ENCODE measurements at places on chromosomes 7 and 10. TPM values are rescaled to one million over a fixed set of nuclear protein-coding genes. Genes with fewer than 3 reads are reported as not detected.

DNA sequence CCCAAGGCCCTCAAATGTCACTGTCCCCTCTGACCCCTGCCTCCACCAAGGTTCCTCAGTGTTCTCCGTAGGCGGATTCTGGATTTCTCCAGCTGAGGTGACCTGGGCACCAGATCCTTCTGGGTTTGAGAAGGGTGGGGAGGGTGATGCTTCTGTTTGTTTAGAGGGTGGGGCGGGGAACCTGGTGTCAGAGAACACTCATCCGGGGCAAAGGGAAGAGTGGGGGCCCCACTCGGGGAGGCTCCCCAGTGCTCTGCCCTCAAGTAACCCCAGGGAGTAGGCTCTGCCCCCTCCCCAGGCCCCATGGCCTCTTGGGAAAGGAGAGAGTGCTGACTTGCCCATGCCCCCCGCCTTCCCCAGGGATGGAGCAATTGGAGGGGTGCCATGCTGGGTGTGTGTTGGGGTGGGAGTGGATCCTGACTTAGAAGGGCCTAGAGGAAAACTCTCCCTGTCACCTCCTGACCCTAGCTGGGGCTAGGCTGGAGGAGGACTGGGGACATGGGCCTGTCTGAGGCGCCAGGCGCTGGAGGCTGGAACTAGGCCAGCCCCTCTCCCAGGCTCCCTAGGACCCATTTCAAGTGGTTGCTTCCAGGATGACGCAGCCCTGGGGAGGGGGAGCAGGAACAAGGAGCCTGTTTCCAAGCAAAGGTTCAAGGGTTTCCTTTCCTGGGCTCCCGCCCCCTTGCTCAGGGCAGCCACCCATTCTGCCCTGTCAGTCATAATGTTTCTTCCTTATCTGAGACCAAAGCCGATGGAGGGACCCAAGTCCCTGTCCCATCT lies 27.9 kb downstream of the KAZALD1 start:
- H3K36me3 ChIP-seq, result no peaks in the 10 kb centered on the region
- no peak overlapping the region for H3K27ac ChIP-seq
- H3K4me3 ChIP-seq, result no peak overlapping the region
- no peak for DNase-seq
- peaks cover 91% of the 10 kb centered on the region for H3K27me3 ChIP-seq

DNA sequence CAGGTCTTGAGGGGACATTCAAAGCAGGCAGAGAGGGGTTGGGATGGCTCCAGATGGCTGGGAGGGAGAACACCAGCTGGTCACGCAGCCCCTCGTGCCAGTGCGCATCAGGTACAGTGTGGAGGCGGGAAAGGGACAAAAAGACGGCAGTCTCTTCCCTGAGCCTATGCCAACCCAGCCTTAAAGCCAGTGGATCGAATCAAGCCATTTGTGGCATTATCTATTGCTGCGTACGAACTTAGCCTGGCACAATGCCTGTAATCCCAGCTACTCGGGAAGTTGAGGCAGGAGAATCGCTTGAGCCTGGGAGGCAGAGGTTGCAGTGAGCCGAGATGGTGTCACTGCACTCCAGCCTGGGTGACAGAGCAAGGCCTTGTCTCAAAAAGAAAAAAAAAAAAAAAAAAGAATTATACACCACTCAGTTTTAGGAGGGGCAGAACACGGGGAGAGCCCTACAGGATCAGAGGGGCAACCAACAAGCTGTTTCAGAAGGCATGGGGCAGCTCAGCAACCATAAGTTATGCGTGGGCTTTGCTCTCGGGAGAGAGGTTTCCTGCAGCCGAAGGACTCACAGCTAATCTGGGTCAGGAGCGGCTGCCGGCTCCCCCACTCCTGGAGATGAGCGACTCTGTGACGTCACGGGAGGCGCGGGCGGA lies 356 bp upstream of the NDUFB2 start:
- H3K27me3 ChIP-seq, result no peaks in the 10 kb centered on the region
- peak overlapping the region; percentile 82 for H3K4me3 ChIP-seq
- H3K4me1 ChIP-seq, result peaks cover 22% of the 10 kb centered on the region
- H3K27ac ChIP-seq, result peak overlapping the region; percentile 90

DNA sequence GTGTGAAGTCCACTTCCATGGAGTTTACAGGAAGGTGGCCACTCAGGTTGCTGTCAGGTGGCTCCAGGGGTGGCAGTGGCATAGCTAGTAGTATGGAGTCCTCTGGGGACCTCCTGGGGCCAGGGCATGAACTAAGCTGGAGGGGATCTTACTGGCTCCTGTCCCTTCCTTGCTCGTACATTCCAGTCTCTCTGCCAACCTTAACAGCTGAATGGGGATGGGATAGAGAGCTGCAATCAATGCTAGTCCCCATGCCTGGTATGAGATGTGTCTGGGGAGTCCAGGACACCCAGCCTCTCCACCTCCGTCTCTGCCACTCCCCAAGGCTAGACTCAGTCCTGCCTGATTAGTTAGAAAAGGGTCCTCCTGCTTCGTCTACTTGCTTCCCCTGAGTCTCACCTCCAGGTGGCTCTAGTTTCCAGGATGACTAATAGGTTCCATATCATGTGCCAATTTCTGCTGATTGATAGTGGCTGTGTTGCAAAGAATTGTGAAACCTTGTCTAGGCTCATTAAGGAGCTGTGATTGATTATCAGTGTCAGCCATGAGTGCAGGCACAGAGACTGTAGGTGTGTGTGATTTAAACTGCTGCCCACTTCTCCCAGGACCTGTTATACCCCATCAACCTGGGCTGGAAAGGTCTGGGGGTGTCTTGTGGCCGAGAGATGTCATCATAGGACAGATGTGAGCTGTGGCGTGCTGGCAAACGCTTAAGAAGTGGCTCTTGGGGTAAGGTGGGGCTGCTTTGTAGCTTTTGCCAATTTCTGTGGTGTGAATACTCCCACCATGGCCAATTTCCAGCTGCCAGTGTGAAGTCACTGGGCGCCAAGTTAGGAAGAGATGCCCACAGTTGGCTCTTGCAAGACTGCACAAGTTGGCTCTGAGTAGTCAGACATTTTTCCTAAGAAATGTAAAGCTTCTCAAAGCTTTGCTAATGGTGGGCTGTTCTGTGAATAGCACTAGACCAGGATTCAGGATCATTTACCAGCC lies 59.8 kb downstream of the COL13A1 start:
- no peaks in the 10 kb centered on the region for H3K36me3 ChIP-seq
- H3K4me1 ChIP-seq, result peaks cover 49% of the 10 kb centered on the region
- DNase-seq, result no peak
- no peak overlapping the region for H3K4me3 ChIP-seq
- H3K27ac ChIP-seq, result peak overlapping the region; percentile 45
- H3K27me3 ChIP-seq, result no peaks in the 10 kb centered on the region

DNA sequence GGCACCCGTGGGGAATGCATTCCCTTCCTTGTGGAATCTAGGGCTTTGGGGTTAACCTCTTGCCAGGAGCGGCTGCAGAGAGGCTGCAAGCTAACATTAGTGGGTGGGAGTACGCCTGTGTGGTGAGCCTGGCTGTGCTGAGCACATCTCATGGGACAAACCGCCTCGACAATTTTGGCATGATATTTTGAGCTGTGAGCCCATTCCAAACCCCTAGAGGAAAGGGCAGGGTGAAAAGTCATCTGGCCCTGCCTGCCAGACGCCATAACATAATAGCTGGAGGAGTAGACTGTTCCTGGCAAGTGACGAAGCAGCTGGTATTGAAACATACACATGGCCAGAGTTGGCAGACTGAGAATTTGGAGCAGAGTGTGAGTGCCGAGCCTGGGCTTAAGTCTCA lies 110.0 kb downstream of the TACC2 start:
- H3K36me3 ChIP-seq, result no peaks in the 10 kb centered on the region
- H3K4me3 ChIP-seq, result no peak overlapping the region
- no peaks in the 10 kb centered on the region for H3K27me3 ChIP-seq
- no peak for DNase-seq

DNA sequence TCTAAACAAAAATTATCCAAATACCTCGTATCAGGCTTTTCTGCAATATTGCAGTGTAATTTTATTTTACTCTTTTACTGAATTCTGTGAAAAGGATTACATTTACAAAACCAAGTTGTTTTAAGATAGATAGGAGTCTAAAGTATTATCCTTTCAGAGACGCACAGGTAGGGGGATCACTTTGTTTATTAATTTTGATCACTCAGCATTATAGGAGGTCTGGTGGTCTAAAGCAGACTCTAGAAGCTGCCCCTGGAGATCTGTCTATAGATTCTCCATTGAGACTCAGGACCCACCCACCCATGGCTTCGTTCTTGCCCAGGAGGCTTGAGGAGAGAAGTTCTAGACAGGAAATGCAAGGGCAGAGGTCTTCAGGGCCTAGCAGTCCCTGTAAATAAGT lies 223.4 kb upstream of the YAE1 start:
- no peaks in the 10 kb centered on the region for H3K4me1 ChIP-seq
- no peak overlapping the region for H3K27ac ChIP-seq
- H3K36me3 ChIP-seq, result no peaks in the 10 kb centered on the region
- no peak overlapping the region for H3K4me3 ChIP-seq

GRCh38 chr7:20601121-20601520 lies 14.3 kb upstream of the ABCB5 start:
- H3K27me3 ChIP-seq, result no peaks in the 10 kb centered on the region
- peaks cover 6% of the 10 kb centered on the region for H3K4me1 ChIP-seq
- no peak overlapping the region for H3K4me3 ChIP-seq

DNA sequence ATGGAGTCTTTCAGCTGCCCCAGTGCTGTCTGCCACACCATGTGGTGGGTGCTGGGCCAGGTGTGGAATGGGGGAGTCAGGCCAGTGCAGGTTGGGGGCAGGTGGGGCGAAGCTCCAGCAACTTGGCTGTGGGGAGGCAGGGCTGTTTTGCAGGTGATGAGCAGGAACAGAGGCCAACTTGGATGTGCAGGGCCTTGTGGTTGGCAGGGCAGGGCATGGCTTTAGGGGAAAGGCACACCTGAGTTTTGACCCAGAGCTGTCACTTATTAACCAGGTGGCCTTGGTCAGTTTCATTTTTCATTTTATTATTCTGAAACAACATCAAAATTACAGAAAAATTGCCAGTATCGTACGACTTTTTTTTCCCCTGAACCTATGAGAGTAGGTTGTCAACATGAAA lies 1.1 kb upstream of the SFTPA2 start:
- DNase-seq, result no peak
- no peaks in the 10 kb centered on the region for H3K4me1 ChIP-seq
- H3K27ac ChIP-seq, result no peak overlapping the region
- peaks cover 5% of the 10 kb centered on the region for H3K27me3 ChIP-seq
- H3K36me3 ChIP-seq, result no peaks in the 10 kb centered on the region
- no peak overlapping the region for H3K4me3 ChIP-seq

- H3K4me3 ChIP-seq, result no peak overlapping the region
- peaks cover 5% of the 10 kb centered on the region for H3K4me1 ChIP-seq
- H3K27me3 ChIP-seq, result no peaks in the 10 kb centered on the region
- no peak for DNase-seq
- H3K27ac ChIP-seq, result no peak overlapping the region
- no peaks in the 10 kb centered on the region for H3K36me3 ChIP-seq
These were observed 35.5 kb upstream of the BICC1 start for GRCh38 chr10:58477122-58477521.

DNA sequence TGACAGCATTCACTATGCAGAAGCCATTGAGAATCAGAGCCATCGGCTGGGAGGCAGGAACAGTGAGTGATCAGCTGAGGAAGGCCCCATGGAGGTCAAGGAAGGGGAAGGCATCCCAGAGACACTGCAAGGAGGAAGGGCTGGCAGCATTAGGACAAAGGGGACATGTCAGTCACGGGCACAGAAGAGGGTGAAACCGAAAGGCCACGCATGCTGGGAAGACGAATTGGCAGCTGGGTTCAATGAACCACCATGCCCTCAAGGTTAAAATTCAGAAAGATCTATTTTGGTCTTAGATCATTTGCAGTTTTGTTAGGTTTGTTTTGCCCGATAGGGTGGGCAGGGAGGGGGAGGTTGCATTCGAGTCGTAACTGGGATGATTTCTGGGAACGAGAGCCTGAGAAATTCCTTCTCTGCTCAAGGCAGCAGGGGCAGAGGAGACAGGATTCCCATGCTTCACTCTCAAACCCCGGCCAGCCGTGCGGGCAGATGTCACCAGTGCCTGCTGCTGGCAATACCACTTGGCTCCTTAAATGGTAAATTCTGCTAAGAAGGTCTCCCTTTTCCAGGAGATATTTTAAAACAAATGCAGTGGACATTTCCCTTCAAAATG lies 57.7 kb downstream of the ASB13 start:
- no peak overlapping the region for H3K27ac ChIP-seq
- no peaks in the 10 kb centered on the region for H3K36me3 ChIP-seq
- H3K4me3 ChIP-seq, result no peak overlapping the region
- H3K27me3 ChIP-seq, result no peaks in the 10 kb centered on the region

DNA sequence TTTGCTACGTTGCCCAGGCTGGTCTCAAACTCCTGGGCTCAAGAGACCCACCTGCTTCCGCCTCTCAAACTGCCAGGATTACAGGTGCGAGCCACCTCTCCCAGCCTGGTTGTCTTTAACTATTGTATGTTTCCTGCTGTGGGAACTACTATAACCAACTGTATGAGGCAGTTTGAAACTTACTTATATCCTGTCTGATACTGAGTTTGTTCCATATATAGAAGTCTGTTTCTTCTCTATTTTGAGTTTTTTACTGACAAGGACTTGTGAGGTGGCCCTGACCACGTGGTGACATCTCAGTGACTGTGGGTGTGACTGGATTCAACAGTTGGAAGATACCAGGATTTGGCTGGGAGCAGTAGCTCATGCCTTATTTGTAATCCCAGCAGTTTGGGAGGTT lies 14.2 kb downstream of the FBH1 start:
- no peak for DNase-seq
- H3K4me3 ChIP-seq, result no peak overlapping the region
- no peaks in the 10 kb centered on the region for H3K27me3 ChIP-seq
- H3K4me1 ChIP-seq, result no peaks in the 10 kb centered on the region

DNA sequence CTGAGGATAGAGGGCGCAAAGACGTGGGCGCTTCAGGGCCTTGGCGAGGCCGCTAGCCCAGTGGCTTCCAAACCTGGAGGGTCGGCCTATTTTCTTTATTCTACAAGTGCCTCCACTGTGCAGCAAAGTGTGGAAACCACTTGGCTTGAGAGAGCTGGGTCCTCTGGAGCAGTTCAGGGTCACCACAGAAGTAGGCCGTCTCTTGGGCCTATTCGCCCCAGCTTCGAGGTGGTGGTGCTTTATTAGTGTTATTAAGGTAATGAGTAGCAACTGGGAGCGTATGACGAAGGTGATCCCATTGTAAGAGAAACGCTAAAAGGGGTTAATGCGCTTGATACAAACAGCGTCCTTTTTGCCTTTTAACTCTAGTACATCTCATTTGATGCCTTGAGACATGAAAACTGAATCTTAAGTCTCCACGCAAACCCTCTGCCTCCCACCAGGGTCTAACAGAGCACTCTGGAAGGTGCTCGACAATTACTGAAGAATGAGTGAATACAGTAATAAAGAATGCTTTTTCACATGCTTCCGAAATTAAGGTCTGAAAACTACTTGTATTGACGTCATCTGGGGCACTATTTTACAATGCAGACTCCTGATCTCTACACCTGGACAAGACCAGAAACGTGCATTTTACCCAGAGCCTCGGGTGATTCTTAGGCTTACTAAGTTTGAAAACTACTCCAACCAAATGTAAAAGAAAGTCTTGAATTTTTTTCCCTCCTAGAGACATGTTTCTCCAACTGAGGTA lies 647 bp upstream of the GSAP start:
- H3K27ac ChIP-seq, result peak overlapping the region; percentile 81
- H3K27me3 ChIP-seq, result no peaks in the 10 kb centered on the region
- peak overlapping the region; percentile 71 for H3K4me3 ChIP-seq
- peaks cover 11% of the 10 kb centered on the region for H3K4me1 ChIP-seq
- no peak for DNase-seq

The TCAF2 gene
- total RNA-seq, result 8.5 TPM

The ADRB1 gene
- total RNA-seq, result 1.1 TPM

The CLEC2L gene
- total RNA-seq, result not detected
